ENCODE measurements at places on chromosomes 5 and 9.

DNA sequence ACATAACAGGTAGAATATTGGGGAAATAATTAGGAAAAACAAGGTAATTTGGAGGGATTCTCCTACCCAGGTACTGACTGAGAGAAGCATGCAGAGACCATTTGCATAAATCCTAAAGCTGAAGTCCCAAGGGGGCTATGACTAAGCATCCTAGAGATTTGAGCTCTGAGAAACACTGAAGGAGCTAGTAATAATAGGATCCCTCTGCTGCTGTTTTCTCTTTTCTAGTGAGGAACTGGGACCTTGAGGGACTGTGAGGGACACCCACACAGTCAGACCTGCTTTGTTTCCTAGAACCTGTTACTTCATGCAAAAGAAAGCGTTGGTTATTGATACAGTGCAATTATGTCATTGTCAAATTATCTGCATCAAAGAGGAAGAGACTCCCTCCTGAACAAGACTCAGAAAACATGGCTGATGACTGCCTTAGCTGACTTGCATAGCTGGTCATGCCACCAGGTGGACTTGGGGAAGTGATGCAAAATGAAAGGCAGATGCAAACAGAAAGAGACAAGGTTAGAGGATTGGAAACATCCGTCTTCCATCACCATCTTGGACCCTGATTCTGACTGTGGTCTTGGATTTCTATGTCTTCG, 335.4 kb downstream of the NTRK2 start:
- no peak for DNase-seq

DNA sequence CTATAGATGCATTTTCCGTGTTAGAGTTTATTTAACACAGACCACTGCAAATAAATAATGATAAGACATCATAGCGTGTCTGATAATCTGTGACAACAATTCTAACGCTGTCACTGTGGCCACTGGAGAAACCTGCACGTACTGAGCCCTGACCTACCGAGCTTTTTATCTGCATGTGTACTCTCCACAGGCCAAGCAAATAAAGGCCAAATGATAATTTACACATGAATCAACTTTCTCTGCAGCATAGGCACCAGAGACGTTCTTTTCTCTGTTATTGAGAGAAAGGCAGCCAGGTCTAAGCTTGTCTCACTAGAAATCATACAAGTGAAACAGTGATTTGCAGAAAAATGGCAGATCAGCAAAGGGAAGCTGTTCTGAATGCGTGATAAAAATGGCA, 75.8 kb downstream of the POU5F2 start:
- DNase-seq: no peak

GRCh38 chr9:73437758-73438157, 286.1 kb downstream of the ANXA1 start:
- no peak for DNase-seq

DNA sequence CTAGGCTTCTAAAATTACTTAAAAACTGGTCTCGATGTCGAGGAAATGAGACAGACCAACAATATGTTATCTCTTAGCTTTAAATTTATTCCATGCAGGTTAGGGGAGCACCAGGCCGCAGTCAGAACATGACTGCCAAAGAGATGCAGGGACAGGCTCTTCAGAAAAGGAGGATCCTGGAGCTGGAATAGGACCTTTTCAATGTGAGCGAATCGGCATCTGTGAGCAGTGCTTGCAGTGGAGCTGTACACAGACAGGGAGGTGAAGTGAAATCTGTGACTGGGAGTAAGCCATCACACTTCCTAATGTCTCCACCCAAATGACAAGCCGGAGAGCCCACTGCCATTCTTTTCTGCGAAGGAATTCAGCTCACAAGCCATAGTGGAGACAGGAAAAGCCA, 78.2 kb downstream of the EFNA5 start:
- no peak for DNase-seq

DNA sequence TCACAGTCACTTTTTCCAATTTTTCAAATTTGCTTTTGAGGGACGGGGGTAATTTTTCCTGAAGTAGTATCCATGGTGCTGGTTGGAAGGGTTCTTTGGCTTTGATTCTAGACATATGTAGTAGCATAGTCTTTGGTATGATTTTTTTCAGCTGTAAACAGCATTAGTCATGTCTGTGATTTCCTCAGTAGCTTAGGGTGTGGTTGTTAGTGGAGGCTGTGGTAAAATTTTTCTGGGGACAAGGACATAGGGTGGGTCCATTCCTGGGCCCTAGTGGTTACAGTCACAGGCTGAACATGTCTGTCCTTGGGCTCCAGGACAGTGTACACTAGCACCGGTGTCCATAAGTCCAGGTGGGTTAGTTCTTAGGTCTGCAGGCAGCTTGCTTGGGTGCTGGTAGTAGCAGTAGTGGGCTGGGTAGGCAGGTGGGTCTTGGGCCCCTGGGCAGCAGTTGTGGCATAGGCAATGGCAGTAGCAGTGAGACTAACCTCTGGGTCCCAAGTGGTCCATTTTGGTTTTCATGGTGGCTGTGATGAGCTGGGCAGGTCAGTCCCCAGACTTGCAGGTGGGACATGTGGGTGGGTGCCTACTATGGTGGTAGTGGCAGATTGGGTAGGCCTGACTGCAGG, 100.0 kb upstream of the CXCL14 start:
- no peak for DNase-seq

- DNase-seq: no peak
These were observed 615 bp downstream of the ATG10 start for GRCh38 chr5:81972492-81972783.

DNA sequence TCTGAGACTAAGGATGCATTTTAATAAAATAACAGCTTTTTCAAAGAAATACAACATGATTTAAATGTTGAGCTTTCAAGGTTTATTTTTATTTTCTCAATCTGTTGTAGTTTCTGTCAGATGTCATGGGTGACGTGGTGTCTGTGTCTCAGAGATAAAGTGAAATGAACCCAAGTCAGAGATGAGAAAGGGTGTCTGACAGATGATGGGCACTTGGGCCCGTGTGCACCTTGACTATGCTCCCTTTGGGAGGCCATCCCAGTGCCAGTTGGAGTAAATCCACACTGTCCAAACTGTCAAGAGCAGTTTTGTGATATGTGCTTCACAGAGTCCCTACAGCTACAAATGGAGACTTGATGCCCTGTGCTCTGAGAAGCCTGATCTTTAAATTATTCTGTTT, 536.9 kb upstream of the FAM174A start:
- DNase-seq: no peak

DNA sequence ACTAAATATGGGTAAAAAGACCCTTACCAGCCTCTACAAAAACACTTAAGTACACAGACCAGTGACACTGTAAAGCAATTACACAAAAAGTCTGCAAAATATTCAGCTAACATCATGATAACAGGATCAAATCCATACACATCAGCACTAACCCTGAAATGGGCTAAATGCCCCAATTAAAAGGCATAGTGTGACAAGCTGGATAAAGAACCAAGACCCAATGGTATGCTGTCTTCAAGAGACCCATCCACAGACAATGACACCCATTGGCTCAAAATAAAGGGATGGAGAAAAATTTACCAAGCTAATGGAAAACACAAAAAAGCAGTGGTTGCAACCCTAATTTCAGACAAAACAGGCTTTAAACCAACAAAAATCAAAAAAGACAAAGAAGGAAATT, 221.0 kb upstream of the ISL1 start:
- no peak for DNase-seq

- peak; percentile 13 for DNase-seq
These were observed 163.6 kb upstream of the TLE4 start for GRCh38 chr9:79408200-79408599.

DNA sequence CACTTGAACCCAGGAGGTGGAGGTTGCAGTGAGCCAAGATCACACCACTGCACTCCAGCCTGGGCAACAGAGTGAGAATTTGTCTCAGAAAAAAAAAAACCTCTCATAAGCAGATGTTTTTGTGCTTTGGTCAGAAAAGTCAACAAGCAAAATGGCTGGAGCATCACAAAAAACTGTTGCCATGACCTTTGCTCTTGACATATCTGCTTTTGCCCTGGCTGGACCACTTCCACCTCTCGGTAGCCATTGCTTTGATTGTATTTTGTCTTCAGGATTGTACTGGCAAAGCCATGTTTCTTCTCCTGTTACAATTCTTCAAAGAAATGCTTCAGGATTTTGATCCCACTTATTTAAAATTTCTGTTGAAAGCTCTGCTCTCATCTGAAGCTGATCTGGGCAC, 67.0 kb downstream of the MTMR12 start:
- DNase-seq: no peak

GRCh38 chr5:136285096-136285855, 80.1 kb downstream of the TRPC7 start:
- no peak for DNase-seq

- no peak for DNase-seq
These were observed 67.2 kb upstream of the FSTL4 start for GRCh38 chr5:133679534-133679933.

DNA sequence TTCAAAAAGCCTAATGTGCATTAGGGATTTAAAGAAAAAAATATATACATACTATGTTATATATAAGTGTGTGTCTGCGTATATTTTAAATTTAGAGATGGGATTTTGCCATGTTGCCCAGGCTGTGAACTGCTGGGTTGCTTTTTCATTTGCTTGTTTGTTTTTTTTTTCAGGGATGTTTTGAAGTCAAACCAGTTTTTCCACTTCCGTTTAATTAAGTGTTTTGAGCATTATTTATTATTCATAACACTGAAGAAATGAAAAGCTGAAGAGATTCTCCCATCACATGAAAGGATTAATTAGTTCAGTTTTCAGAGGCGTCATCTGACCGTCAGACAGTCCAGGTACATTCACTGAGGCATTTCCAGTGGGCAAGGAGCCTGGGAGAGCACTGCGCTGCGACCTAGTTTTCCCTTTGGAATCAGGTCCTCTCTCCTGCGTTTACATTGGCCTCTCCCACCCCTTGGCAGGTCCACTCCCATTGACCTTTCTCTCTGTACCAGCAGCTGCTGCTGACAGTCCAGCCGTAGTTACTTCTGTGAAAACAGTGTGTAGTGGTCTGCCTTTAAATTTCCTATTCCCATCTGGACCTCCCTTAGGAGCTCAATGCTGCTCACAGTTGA, 26.0 kb downstream of the ARRDC3 start:
- DNase-seq: no peak

GRCh38 chr9:100029251-100029650, 69.5 kb downstream of the ERP44 start:
- DNase-seq: no peak

GRCh38 chr5:57447658-57448057, 35.0 kb downstream of the ACTBL2 start:
- DNase-seq: peak; percentile 62

DNA sequence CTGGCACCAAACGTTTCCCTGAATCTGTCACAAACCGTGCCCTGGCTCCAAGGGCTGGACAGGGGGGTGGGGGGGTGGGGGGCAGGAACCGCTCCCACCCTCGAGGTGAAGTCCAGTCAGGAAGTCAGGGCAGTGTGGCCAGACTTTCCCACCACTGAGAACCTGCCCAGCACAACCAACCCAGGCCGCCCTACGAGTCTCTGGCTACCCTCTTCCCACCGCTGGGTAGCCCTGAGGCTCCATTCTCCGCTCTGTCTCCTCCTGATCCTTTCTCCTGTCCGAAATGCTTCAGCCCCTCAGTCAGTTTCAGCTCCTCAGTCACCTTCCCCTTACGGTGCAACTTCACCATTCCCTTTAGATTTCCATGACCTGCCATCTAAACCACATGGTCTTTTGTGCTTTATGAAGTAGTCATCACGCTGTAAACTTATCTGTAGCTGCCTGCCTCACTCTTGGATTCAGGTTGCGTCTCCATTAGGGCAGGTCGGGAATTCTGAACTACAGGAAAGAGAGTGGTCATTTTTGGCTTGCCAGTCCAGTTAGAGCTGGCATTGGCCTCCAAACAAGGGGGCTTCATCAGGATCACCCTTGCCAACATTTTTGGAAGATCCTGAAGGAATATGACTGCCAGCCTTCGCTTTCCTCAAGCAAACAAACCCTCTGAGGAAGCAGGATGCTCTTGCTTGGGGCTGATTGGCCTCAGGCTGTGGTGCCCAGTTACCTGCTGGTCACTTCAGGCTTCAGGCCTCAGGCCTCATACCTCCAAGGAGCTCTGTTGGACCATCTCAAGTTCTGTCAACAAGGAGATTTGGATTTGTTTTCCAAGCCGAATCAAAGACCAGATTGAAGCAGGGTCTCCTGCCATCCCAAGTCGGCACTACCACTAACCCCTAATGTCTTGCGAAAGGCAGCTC, 794 bp upstream of the DCAF12 start:
- DNase-seq: no peak

- no peak for DNase-seq
These were observed 88.3 kb downstream of the SFXN1 start for GRCh38 chr5:175566697-175567096.

DNA sequence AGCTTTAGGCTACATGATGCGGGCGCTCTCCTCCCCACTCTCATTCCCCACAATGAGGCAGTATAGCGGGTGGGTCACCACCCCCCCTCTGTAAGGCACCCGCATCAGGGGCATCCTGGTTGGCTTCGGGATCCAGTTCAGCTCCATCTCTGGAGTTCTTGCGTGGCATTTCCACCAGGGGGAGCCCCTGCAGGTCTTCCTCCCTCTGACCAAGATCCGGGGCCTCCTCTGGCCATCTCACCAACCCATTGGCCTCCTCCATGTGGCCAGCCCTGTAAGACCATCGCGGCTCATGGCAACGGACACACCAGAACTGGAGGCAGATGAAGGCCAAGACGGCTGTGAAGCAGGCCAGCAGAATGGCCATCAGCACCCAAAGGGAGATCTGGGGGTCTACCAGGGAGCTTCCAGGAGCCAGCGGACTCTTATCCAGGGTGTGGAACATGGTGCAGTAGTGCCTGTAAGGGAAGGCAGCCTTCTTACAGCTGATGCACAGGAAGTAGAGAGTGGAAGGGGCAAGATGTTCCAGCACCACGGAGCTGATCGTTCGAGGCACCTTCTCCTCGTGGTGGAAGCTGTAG, 77.0 kb downstream of the CYFIP2 start:
- DNase-seq: peak; percentile 74

DNA sequence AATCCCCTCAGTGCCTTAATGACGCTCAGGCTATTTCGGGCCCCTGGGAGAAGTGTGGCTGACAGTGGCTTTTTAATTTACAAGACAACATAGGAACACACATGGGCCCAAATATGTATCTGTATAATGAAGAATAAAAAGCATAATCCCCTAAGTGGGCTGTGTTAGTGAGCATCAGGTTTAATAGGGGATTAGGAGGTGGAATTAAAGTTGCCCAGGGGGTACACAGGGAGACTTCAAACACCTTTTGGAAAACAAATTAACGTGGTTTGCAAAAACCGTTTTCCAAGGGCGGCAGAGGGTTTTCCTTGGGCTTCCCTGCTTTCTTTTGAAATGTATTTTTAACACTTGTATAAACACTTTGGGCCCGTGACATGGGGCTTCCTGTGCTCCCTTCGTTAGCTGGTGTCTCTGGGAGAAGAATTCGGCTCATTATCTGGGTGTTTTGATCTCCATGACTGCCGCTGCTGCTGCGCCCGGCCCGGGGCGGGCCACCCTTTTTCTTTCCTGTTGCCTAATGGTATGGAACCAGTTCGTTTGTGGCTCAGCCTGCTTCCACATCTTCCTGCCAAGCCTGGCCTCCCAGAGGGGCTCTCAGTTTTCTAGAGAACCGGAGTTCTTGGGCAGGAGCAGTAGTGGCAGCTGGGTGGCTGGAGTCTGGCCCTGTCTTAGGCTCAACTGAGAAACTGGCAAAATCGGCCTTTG, 173.0 kb downstream of the MACROH2A1 start:
- DNase-seq: no peak

- DNase-seq: peak; percentile 88
These were observed 242.5 kb downstream of the BNC2 start for GRCh38 chr9:16627967-16628366.

- peak; percentile 41 for DNase-seq
These were observed 172.1 kb upstream of the GAS1 start for GRCh38 chr9:87119328-87119881.

- no peak for DNase-seq
These were observed 39.5 kb downstream of the PRRT1B start for GRCh38 chr9:131584858-131585257.
